ENCODE measurements at places on chromosomes 5 and 9.

- DNase-seq = no peak
These were observed 78.3 kb downstream of the FBXL17 start for GRCh38 chr5:108303611-108304010.

GRCh38 chr5:141360685-141361084, 891 bp downstream of the PCDHGB2 start:
- no peak for DNase-seq

GRCh38 chr5:143471041-143471509, 67.6 kb upstream of the NR3C1 start:
- DNase-seq = no peak

DNA sequence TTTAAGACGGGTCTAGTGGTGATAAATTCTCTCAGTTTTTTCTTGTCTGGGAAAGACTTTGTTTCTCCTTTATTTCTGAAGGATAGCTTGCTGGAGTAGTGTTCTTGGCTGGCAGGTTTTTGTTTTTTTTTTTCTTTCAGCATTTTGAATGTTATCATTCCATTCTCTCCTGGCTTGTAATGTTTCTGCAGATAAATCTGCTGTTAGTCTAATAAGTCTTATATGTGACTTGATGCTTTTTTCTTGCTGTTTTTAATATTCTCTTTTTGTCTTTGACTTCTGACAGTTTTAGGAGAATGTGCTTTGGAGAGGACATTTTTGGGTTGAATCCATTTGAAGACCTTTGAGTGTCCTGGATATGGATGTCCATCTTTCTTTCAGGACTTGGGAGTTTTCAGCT, 16.0 kb downstream of the HSD17B4 start:
- DNase-seq = no peak
